ENCODE measurements at places on chromosomes 4 and X.

DNA sequence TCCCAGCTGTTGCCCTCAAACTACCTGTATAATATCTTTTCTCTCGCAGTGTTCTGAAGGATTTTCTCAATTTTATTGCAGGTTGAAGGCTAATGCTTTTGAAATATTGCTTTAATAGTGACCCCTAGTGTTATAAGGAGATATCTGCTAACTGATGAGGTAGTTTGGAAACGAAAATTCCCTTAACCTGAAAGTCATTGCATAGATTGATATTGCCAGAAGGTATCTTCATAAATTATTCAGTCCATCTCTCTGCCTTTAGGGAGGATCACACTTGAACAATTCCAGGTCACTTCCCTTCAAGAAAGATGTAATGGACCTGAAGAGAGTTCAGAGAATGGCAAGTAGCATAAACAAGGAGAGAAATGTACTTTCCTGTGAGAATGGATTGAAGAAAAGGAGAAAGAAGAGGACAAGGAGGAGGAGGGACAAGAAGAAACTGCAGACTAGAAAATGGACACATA, 44.1 kb downstream of the TIGD4 start:
- DNase-seq, result no peak

DNA sequence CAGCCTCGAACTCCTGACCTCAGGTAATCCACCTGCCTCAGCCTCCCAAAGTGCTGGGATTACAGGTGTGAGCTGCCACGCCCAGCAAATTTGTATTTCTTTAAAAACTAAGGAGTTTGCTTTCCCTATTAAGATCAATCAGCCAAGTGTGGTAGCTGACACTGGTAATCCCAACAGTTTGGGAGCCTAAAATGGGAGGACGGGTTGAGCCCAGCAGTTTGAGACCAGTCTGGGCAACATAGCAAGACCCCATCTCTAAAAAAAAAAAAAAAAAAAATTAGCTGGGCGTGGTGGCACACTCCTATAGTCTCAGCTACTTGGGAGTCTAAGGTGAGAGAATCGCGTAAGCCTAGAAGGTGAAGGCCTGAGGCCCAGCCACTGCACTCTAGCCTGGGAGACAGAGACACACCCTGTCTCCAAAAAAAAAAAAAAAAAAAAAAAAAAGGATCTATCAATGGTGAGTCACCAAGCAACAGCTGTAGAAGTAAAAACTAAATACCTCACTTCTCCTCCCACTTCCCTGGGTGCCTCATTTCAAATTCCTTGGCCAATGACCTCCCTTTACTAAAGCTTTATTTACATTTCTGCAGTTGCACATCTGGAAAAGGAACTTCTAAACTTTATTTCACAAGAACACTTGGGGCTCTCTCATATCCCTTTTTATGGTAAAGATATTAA, 54.5 kb downstream of the LDB2 start:
- DNase-seq, result no peak

DNA sequence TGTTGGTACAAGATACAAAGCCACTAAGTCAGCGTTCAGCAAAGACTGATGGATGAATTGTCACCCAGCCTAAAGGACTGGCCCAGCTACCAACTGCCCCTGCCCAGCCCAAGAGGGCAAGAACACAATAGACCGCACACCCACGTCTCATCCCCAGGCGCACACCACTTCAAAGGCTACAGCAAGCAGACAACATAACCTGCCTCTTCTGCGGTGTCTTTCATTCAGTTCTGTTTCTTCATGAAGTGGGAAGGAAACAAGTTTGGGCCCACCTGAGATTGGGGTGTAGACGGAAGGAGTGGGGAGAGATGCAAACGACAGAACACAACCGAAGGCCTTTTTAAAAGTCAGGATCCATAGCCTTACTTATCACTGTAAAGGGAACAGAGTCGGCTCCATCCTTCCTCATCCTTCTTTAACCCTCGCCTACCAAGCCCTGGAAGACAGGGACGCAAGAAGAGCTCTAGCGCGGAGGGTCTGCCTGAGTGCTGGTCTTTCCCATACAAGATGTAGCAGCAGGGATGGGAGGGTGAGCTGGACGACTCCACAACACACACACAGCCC, 691 bp downstream of the SCARB2 start:
- DNase-seq, result no peak

GRCh38 chrX:106707771-106708454, 18.6 kb upstream of the RNF128 start:
- DNase-seq, result no peak

DNA sequence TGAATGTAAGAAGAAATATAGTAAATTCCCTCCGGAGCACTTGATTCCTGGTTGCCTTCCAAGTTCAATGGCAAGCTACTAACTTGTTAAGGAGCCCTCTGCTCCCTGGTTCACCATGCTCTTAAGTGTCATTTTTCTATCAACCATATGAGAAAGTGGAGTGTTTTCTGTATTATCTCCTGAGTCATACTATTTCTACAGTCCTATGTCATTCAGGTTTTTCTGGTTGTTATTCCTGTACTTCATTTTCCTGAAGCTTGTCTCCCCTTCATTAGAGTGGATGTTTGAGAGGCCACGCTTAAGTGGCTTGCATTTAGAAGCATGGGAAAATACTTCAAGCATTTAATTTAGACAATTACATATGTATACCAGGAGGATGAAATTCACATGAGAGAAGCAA, 14.7 kb upstream of the EPGN start:
- DNase-seq, result no peak

DNA sequence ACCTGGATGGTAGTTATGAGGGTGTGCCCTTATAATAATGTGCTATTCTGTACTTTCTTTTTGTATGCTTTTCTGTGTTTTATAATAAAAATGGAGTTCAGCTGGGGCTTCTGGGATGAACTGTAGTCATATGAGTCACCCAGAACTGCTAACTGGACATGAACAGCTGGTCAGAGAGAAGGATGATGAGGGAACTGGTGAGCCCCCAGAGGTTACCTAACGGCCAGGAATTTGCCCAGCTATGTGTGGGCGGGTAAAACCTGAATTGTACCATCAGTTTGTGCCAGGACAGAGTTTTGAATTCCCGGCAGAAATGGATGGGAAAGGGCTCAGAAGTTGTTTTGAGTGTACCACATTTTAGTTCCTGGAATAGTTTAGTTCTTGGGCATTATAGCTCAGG, 138.0 kb upstream of the USP9X start:
- no peak for DNase-seq

GRCh38 chrX:26586570-26586969, 370.6 kb downstream of the MAGEB5 start:
- DNase-seq, result no peak

GRCh38 chrX:34656842-34657725, at the start of gene TMEM47:
TSS of gene TMEM47 (minus strand) at chrX:34657285. CDS start at chrX:34657029, 256 bp downstream.
- DNase-seq, result no peak

DNA sequence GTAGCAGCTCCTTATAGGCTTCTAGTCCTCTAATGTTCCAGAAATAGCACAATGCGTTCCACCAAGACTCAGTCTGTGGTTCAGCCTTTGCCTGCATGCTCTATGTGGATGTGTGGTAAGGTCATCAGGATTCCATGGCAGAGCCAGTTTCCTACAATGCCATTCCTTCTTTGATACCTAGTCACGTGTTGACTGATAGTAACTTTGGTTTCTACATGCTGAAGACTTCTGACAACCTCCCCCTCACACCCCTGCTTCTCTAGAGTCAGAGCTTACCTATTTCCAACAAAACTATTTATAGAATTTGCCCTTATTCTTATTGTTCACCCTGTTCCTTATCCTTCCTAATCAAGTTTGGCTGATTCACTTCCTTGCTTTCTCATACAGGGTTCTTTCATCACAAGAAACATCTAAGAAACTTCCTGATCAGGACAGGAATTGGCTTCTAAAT, 81.1 kb downstream of the CT47B1 start:
- DNase-seq, result no peak

- DNase-seq, result no peak
Observed at GRCh38 chr4:140252742-140253555, 99.0 kb upstream of the MAML3 start.

DNA sequence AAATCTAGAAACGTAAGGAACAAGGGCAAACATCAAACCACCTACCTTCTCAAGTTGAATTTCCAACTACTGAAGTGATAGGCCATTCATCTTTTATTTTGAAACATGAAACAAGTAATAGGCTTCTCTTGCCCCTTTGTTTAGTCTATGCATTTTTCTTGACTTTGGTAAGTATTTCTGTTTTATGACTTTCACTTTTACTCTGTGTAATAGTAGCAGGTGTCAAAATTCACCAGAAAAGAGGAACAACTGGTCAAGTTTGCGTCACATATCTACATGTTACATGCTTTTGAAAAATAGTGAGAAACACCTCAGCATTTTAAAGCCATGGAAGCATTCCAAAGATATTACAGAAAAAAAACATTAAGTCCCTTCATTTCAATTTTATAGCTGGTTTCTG, 157.1 kb upstream of the FTHL17 start:
- no peak for DNase-seq

- DNase-seq, result no peak
Observed at GRCh38 chrX:47093248-47093647, 15.0 kb downstream of the RGN start.

DNA sequence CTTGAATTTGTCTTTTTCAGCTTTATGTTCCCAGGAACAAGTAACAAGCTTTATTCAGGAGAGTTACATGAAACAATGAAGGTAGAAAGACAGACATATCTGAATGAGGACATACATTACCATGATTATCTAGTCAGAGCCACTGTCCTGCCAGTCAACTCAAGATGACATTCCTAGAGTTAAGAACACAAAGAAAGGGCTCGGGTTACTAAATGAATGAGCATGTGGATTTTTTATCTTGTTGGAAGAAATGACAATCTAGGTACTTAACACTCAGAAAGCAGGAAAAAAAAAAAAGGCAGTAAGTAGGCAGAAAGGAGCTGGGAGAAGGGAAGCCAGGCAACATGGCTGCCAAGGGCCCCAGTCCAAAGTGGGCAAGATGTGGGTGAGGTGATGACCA, 28.0 kb upstream of the PACRGL start:
- DNase-seq, result no peak

GRCh38 chrX:39227371-39227770, 426.1 kb downstream of the MID1IP1 start:
- no peak for DNase-seq

Measured in cerebellar nuclear complex (tissue), 1 donor.